ENCODE measurements at places on chromosomes 7 and 10.

DNA sequence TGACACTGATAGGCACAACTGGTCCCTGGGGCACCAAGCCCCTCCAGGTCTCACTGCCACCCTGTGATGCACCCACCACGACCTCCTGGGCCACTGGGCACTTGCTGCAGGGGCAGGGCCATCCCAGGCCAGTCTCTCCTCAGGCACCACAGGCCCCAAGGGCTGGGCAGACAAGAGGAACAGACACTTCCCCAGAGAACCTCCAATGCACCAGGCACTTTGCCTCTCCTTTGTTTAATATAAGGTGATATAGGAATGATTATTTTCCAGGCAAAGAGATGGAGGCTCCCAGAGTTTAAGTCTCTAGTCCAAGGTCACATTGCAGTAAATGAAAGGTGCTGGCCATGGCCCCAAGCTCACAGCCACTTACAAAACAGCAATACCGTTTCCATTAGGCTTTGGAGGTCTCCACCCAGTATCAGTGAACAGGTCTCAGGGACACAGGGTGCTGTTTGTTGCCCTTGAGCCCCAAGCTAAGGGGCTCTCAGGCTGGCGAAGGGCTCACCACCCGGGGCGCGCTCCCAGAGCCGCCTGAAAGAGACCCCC, 4.5 kb downstream of the DEPP1 start:
- no peak for DNase-seq

DNA sequence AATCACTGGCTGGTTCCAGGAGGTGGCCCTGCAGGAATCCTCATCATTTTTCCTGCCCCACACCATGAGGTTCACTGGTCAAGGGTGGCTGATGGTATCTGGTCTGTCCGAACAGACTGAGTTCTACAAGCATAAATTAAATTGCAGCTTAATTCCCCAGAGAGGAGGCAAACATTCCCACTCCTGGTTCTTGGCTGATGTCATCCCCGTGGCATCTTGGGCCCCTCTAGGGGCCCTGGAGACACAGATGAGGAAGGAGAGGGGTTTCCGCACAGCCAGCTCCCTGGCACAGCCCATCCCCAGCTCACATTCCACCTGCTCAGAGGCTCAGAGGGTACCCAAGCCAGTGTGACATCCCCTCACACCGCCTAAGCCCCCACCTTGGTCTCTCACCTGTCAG, 5.3 kb upstream of the KLRG2 start:
- DNase-seq: no peak

GRCh38 chr10:22335173-22335933, 9.9 kb upstream of the SPAG6 start:
- DNase-seq: no peak

GRCh38 chr10:129447486-129447885, 19.6 kb upstream of the MGMT start:
- no peak for DNase-seq

GRCh38 chr10:91034042-91034441, 113.2 kb upstream of the ANKRD1 start:
- no peak for DNase-seq

- no peak for DNase-seq
Observed at GRCh38 chr10:70462349-70462984, 16.1 kb upstream of the PALD1 start.

DNA sequence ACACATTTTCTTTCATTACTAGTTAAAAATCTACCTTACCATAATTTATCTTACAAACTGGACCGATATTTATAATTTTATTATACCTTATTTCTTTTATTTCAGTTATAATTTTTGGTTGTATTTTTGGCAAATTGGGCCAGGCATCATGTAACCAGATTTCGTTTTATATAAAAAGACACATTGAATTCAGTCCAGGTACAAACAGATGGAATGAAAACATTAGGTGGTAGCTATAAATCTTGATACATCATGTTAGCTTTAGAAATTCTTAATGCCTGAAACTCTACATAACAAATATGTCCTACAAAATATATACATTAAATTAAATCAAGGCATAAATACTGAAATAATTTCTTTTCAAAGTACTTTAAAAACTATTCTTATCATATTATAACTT, 73.1 kb downstream of the SLC13A1 start:
- DNase-seq: no peak

DNA sequence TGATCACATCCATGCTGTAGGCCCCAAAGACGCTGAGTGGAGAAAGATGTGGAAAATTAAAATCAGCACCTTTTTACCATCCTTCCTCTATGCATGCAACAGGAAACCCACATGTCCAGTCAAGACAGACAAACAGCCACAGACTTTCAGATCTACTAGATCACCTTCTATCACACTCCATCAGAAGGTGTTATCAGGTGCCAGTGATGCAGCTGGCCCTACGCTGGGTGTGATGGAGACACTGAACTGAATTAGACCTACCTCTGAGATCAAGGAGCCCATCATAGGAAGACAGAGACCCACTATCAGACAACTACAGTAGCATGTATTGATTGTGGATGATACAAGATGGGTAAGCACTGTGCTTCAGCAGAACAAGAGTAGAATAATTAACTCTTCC, 15.5 kb downstream of the CYP3A4 start:
- no peak for DNase-seq

All from NCI-H187 (cell line).